ENCODE measurements at places on chromosomes 6 and 20. TPM values are rescaled to one million over a fixed set of nuclear protein-coding genes. Genes with fewer than 3 reads are reported as not detected.

Gene PAX1
- total RNA-seq: 0.35 TPM

DNA sequence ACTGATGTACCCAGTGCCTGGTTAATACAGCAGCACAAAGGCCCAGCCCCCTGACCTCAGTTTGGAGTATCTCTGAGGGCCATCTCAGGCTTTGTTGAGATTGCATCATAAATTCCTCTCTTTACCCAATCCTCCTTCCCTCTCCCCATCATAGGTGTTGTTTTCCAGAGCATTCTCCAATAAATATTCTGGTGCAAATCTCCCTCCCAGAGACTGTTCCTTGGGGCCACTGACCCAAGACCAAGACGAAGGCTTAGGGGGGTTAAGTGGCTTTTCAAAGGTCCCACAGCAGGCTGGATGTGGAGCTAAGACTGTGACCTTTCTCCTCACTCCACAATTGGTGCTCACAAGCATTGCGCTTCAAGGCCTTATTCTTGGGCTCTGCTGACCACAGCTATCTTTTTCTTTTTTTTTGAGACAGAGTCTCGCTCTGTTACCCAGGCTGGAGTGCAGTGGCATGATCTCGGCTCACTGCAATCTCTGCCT, 72.4 kb upstream of the ZMYND8 start:
- no peak for DNase-seq

DNA sequence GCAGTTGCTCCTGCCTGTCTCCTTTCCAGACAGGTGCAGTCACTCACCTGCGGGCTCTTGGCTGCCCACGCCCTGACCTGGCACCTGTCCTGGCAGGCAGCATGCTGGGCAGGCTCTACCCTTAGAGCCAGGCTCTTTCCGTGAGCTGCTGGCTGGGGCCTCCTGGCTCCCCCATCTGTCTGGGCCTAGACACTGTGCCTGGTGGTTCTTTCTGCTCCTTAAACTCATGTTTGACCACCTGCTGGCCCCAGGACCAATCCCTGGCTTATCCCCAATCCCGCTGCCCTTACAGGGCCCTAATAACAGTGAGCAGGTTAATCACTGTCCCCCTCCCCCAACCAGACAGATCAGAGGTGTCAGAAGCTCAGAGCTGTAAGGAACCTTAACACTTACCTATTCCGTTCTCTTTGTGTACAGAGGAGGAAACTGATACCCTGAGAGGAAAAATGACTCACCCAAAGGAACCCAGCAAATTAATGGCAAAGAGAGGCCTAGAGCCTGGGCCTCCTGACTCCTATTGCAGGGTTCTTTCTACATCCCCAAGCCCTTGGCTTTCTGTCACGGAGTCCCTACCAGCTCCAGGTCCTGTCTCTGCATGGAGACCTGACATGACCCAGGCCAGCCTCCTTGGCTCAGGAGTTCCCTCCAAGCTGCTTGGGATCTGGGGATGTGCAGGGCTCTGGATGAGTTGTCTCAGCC, 54.7 kb downstream of the RAB44 start:
- DNase-seq: no peak

DNA sequence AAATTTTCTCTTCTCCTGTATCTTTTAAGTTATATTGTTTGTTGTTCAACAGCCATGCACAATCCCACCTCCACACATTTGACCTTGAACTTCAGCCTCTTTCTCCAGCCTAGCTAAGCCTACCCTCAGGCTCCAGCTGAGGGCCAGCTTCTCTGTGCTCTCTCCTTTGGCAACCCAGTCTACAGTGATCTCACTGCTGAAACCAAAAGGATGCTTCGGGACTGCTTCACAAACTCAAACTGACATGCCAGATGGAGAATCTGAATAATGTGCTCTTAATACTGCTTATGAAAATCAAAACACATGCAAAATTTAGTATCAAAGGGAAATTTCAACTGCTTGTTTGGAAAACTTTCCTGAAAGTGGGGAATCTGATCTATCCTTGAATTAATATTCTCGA, 16.1 kb upstream of the RIN2 start:
- DNase-seq: no peak

Gene KHDC1L
- not detected for total RNA-seq

DNA sequence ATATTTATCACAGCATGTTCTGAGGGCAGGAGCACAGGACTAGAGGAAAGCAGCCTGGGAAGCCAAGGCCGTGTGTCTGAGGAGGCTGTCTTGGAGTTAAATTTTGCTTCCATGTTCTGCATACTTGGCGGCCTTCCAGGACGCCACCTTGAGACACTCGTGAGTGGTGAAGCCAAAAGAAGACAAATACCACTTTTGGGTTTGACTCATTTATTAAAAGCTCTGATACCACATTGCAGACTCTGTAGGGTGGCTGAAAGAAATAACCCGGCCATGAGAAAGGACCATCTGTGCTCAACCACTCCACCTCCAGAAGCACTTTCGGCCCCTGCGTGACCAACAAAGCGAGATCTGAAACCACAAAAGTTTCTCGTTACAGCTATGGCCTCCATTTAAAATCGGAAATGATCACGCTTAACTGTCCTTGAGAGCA, 120.0 kb downstream of the TMEM242 start:
- DNase-seq: no peak

Gene NMBR
- total RNA-seq: not detected

Gene RNF39
- total RNA-seq: not detected

Gene SLC22A23
- total RNA-seq: 3.2 TPM

GRCh38 chr6:151299011-151299410, 59.2 kb downstream of the AKAP12 start:
- no peak for DNase-seq

DNA sequence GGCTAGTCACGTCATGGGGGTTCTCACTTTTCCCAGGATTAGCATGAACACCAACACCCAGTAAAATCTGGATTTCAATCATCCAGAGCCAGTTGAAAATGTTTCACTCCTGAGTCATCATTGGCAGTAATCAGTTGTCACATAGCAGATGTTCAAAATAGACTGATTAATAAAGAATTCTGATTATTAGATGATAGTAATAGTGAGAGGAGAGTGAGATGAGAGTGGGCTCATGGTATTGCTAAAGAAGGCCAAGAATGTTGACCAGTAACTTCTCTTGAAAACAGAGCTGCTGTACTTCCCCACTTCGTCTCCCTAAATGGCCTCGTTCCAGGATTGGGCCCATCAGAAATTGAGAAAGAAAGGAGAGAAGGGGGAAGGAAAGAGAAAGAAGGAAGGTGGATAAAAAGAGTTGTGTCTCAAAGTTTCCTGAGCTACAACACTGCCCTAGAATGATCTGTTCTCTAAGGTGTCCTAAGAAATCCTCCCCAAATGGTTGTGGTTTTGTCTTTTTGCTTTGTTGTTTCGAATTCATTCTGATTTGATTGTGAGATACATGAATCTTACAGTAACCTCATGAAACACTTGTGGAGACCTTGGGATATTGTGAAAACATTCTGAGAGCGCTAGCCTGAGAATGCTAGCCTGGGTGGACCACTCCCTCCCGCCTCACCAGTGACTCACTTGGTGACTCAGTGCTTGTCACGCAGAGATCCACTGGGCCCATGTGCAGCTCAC, 502.2 kb upstream of the JARID2 start:
- DNase-seq: peak; percentile 80

Gene PPIL4
- total RNA-seq: 18.6 TPM

- DNase-seq: no peak
Observed at GRCh38 chr6:33112148-33112547, 36.4 kb downstream of the HLA-DPB1 start.

GRCh38 chr6:56793938-56794337, 151.2 kb upstream of the DST start:
- DNase-seq: no peak

- DNase-seq: no peak
Observed at GRCh38 chr6:138957484-138957883, 30.6 kb downstream of the REPS1 start.

Gene TRIM40
- not detected for total RNA-seq

Gene CRISP2
- not detected for total RNA-seq

GRCh38 chr6:169726049-169726400, 1.7 kb upstream of the PHF10 start:
- no peak for DNase-seq

Gene SAMD5
- total RNA-seq: 3.0 TPM

Gene RSPO3
- 1.8 TPM for total RNA-seq

DNA sequence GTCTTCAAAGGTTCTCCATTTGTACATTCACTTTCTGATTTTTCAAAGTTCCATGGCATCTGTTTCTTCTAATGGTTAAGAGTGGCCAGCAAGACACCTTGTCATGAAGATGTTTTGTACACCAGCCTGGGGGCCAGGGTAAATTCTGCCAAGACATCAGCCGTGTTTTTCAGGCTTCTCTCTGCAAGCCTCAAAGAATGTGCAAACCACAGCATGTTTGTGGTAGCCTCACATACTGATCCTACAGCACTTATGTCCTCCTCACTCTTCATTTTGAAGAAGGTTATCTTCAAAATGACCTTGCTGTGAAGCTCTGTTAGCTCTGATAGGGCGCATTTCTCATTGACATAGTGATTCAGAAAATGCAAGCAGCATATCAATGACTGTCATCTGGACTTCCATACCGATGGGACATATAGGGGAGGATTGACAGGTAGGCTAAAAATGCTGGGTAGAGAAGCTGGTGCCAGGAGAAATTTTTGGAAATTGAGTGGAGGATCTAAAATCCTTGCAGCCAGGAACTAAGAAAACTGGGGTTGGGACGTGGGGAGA, 59.3 kb upstream of the SPTLC3 start:
- DNase-seq: no peak

DNA sequence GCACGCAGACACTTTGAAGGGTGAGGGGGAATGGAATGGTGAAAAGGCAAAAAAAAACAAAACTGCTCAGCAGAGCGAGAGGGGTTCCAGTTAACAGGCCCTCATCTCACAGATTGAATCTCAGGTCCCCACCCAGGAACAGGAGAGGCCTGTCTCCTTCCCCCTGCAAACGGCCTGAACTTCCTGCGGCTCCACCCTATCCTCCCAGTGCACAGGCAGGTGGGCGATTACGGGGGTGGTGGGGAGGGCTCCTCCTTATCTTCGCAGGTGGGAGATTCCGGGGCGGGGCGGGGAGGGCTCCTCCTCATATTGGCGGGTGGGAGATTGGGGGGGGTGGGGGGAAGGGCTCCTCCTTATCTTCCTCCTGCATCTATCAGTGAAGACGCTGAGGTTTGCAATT, 129.0 kb downstream of the SOX4 start:
- DNase-seq: no peak

- DNase-seq: no peak
Observed at GRCh38 chr6:123462152-123462551, 174.6 kb downstream of the TRDN start.

GRCh38 chr6:104700371-104701185, 159.1 kb downstream of the HACE1 start:
- peak; percentile 47 for DNase-seq

GRCh38 chr20:24662752-24663365, 193.4 kb downstream of the SYNDIG1 start:
- DNase-seq: no peak

DNA sequence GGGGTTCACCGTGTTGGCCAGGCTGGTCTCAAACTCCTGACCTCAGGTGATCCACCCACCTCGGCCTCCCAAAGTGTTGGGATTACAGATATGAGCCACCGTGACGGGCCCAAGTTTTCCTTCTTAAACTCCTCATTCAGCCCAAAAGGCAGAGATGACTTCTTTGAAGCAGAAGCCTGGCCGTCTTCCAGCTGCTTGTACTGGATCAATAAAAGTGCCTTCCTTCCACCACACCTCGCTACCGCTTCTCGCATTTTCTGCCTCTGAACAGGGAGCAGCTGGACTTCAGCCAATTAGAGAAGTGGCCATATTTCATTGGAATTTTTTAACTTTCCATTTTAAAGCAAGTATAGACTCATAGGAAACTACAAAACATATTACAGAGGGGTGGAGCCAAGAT, 241.1 kb downstream of the PREX1 start:
- peak; percentile 33 for DNase-seq

Gene LGSN
- total RNA-seq: not detected

Gene RIMS1
- total RNA-seq: 1.2 TPM

- DNase-seq: no peak
Observed at GRCh38 chr20:6583134-6583738, 184.2 kb upstream of the BMP2 start.

Gene LMBRD1
- total RNA-seq: 37.0 TPM

DNA sequence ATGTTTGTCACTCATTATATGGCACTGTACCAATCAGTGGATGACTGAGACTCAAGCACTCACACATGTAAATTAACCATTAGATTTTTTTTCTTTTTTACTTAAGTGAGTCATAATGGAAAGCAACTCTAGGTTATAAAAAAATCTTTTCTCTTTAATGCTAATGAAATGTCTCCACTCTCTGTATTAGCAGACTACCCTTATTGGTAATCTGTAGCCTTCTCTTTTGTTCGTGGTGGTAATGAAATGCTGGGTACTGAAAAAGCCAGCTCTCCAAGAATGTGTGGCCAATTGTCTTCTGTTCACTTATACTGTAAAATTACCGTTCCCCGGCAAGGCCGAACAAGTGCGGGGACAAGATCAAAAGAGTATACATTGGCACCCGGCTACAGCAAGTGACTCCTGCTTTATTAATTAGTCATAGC, 69.0 kb downstream of the AFG1L start:
- no peak for DNase-seq

Gene AURKA
- 3.2 TPM for total RNA-seq

Gene EPPIN
- not detected for total RNA-seq

GRCh38 chr6:16849988-16850680, 88.9 kb upstream of the ATXN1 start:
- DNase-seq: no peak

GRCh38 chr6:122676146-122676545, 65.9 kb downstream of the PKIB start:
- DNase-seq: no peak

Gene TP53TG5
- total RNA-seq: 2.2 TPM

DNA sequence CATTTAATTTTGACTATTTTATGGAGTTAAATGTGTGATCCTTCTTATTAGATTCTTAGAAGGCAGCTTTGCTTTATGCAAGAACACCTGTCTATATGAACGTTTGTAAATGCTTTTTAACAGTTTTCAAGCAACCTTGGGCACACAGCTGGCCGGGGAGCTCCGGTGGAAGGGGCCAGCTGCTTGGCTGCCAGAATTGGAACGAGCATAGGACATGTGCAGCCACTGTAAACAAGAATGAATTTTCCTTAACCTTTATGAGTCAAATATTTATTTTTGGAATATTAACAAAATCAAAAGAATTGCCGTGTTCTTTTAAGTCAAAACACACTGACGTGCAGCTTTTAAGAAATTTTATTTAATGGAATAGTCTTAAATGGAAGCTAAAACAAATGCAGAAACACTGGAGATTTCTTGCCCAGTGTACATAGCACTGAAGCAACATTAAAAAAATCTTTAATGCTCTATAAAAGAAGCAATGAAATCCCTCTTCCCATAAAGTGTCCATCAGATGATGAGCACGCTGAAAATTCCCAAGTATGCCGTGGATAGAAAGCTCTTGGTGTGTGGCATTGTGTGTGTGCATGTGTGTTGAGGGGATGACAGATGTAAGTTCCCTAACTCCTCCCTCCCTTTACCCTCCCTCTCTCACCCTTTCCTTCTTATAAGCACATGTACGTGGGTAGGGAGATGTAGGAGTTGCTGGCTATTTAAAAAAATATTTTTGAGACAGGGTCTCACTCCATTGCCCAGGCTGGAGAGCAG, 208.9 kb upstream of the EXOC2 start:
- no peak for DNase-seq

Gene ROMO1
- total RNA-seq: 176 TPM

Measured in cardiac septum (tissue), 1 donor.